ENCODE measurements at places on chromosomes 7 and 10.

DNA sequence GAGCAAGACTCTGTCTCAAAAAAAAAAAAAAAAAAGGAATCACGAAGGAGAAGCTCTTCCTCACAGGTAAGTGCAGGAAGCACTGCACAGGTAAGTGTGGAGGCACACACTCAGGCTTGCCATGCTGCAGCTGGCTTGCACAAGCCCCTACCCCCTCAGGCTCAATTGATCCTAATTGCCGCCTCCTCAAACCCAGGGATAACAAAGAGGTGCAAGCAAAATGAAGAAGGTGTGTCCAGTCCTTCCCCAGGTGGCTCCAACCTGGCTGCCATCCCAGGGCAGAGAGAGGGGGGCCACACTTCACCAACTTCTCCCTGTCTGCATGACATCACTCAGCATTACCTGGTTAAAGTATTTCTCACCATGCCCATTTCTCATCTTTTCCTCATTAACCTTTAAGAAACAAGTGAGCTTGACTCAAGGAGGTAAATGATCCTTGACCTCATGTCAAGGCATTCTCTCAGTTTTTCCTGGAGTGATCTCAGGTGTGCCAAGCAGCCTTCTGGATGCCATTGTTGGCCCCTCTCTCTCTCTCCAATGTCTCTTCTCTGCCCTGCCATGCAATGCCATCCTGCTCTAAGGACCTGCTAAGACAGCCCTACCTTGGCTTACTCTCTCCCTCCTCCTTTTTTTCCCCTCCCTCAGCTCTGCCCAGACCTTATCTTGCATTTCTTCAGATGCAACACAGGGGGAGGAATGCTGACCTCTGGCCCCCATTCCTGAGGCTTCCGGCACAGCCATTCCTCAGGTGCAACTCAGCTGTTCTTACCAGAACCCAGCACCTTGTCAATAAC, 13.0 kb upstream of the TRPV6 start:
- no peak for DNase-seq

GRCh38 chr7:140478246-140479061, 851 bp downstream of the MKRN1 start:
- DNase-seq = peak; percentile 26

GRCh38 chr7:151731022-151731441, 145.9 kb downstream of the PRKAG2 start:
- DNase-seq = no peak

GRCh38 chr7:66189695-66190503, 15.2 kb upstream of the TPST1 start:
- DNase-seq = no peak

- DNase-seq = no peak
Observed at GRCh38 chr7:47965456-47965855, 14.0 kb downstream of the HUS1 start.

GRCh38 chr7:371119-371778, 81.3 kb downstream of the FOXL3 start:
- DNase-seq = no peak

GRCh38 chr7:30845426-30846135, 66.1 kb upstream of the AQP1 start:
- DNase-seq = no peak

GRCh38 chr7:22675917-22676343, 51.1 kb upstream of the IL6 start:
- peak; percentile 16 for DNase-seq

DNA sequence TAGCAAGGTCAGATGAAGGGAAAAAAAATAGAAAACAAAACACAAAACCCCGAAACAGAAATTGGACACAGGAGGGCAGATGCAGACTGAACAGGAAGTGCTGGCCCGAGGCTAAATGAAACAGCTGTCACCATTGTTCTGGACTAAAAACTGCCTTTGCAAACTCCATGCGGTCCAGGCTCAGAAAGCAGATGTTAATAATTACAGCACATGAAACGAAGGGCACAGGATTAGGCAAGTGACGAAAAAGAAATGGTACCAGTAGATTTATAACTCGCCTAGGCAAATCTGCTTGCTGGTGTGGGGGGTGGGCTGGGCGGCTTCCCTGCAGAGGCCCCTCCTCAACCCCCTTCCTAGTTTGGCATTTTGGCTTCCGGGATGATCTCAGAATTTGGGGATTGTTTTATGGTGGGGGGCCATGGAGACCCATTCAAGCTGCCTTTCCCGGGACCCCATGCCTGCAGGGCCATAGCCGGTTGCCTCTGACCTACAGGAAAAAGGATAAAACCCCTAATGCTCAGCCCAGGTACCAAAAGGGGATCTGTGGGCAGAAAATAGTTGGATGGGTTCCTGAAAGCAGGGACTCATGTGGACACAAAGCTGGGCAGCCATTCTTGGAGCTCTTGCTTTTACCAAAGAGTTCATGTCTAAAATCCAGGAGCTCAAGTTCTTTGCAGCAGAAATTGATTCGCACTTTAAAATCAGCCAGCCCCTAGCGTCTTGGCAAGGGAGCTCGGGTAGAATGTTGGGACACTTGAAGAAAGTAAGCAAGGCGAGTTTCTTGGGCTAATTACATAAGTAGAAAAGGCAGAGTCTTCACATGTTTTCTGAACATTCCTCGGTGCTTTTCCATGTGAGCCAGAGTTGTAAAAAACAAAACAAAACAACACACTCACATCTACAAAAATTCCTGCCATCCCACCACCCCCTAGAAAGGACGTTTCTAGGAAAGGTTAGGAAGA, 39.0 kb upstream of the EMX2 start:
- DNase-seq = no peak

GRCh38 chr10:102673819-102674511, 29.7 kb downstream of the TRIM8 start:
- DNase-seq = peak; percentile 73

- no peak for DNase-seq
Observed at GRCh38 chr7:135747366-135747765, 1.2 kb downstream of the FAM180A start.

- DNase-seq = no peak
Observed at GRCh38 chr10:43126759-43127424, 11.4 kb upstream of the CSGALNACT2 start.

DNA sequence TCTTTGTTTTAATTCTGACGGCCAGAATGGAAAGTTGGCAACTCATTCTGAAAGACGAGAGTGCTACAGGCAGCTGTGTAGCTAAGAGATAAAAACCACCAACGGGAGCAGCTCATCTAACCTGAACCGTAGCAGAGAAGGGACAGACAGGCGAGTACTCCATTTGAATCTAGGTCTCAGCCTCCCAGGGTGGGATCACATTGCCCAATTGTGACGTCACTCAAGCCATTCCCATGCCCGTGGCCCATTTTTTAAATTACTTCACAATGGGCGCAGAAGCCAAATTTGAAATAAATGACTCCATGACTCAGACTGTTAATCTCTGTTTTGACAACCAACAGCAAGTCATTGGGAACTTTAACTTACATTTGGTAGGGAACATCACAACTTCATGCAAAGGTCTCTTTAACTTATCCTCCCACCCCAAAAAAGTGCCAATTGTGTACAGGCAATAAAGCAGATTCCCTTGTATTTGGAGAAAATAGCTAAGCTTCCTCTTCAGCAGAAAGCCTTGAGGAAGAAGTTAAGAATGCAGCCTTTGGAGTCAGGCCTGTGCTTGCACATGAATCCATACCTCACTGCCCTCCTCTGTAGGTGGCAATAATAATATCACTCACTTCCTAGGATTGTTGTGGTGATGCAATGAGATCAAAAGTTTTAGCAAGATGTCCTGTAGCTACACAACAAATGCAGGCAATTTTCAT, 93.2 kb upstream of the KIF5B start:
- no peak for DNase-seq

DNA sequence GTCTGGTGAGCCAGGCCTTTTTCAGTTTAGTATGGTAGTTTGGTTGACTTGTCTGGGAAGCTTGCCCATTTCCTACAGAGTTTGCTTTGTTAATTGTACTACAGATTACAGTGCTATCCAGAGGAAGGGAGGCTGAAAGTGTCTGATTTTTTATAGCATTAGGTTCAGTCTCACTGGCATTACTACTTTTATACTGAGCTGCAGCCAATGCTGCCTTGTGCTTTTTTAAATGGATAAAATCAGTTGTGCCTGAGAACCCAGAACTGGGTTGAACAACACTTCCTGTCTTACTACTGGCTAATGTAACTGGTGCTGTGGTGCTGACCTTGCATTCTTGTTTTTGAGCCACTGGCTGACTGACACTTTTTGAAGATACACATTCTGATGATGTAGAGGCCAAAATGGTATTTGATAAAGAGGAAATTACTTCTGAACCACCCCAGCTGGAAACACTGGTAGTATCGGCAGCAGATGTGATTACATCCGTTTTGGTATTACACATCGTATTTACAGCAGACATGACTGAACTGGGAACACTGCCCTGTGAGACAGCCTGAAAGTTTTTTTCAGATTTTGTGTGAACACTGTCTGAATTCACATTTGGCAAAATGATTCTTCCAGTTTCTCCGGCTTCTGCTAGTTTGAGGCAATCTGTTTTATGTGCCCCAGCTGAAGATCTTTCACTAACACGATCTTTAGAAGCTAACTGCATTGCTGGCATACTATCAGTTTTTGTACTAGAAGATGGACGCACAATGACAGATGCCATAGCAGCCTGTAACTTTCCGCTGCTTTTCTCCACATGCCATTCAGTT, 74.1 kb downstream of the NRBF2 start:
- no peak for DNase-seq

GRCh38 chr10:84292502-84292901, 35.9 kb upstream of the CCSER2 start:
- no peak for DNase-seq

DNA sequence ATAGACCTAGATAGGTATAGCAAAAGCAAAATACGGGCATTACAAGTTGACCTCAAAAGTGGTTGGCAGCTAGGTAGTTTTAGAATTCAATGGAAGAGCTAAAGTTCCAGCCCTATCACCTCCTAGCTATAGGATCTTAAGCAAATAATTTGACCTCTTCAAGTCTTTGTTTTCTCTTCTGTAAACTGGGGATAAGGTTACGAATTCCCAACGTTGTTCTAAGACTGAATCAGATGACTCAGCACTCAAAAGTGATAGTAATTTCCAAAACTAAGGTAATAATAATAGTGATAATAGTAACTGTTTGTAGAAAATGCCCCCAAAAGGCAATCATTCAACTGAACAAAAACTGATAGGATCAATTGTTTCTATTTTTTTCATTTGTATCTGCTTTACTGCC, 445.2 kb downstream of the KCNMA1 start:
- DNase-seq = no peak

DNA sequence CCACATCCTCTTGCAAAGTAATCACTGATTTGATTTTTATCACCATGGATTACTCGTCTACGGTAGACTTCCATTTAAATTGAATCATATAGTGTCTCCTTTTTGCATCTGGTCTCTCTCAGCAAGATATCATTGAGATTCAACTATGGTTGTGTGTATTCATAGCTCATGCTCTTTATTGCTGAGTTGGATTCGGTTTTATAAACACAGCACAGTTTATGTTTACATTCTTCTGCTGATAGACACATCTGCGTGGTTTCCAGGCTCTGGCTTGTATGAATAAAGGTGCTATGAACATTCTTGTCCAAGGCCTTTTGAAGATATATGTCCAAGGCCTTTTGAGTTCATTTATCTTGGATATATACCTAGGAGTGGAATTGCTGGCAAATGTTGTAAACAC, 356.5 kb upstream of the CELF2 start:
- DNase-seq = no peak

DNA sequence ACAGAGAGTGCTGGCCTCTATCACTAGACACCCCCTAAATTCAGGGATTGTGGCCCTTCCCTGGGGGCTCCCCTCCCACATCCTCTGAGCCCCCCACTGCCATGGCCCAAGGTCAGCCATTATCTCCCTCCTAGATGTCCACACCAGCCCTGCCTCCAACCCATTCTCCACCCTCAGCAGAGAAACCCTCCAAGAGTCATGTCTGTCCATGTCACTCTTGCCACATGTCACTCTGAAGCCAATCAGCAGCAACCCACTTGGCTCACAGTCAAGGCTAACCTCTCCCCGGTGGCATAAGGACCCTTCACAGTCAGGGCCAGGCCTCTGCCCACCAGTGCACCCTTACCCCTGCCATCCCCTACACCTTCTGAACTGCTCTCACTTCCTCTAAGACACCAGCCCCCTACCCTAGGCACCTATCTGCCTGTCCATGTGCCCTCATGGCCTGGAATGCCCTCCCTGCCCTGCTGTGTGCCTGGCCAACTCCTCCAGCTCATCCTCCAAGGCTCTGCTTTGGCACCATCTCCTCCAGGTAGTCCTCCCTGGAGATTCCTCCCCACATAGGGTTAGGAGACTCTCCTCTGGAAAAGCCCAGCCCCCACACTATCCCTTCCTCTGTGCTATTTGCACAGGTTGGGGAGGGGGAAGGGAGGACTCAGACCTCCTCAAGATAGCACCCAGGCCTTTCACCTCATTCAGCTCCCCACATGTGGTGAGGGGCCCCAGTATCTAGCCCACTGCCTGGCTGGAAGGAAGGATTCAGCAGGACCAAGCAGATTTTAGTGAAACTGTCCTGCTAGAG, 83.7 kb downstream of the GRID1 start:
- no peak for DNase-seq

DNA sequence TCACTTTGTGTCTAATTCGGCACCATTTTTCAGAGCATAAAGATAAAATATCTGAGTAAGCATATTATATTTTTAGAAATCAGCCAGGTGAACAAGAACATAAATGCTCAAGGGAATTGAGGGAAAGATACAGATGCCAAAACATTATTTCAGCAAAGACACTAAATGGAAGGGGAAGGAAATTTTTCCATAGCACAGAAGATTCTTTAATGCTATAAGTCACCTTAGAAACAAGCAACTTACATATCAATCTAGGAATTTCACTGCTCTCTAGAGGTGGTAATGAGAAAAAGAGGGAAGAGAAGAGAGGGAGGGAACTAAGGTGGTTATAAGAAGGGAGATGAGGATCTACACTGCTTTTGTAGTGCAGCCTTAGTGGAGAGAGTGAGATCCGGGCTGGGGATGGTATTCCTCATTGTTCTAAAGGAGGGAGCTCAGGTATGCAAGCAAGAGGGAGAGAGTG, 20.4 kb downstream of the ZNF365 start:
- DNase-seq = no peak

DNA sequence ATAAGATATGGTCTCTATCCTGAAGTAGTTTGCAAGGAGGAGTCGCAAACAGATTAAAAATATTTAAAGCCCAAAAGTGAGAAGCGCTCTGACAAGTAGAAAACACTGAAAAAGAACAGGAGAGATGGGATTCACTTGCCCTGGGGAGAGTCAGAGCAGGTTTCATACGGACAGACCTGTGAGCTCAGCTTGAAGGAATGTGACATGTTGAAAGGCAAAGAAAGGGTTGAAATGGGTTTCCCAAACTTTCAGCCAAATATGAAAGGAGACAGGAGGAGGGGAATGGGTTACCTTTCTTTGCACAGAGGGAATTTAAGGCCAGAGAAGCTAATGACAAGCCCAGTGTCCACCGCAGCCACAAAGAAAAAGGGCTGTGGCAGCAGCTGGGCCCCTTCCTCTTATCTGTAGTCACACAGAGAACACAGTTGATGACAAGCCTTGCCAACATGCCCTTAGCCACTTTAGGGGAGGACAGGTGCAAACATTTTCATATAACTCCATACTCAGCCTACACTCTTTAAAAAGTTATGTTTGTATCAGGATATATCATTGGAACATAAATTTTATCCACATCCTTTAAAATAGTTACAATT, 14.9 kb downstream of the HOXA1 start:
- DNase-seq = no peak

- DNase-seq = no peak
Observed at GRCh38 chr10:29009464-29009863, 279.4 kb upstream of the LYZL1 start.

Measured in CD4-positive, alpha-beta T cell treated with Interferon gamma for 1 hour (primary cell).